Stimulated activated CD8-positive, alpha-beta memory T cell treated with anti-CD3 and anti-CD28 coated beads, Interleukin-7, amount 100 ng/mL, for 48 hours (primary cell): ENCODE measurements at places on chromosomes 2 and 18.

GRCh38 chr18:11089931-11090715, 59.2 kb downstream of the PIEZO2 start:
- no peak for DNase-seq

- DNase-seq = peak; percentile 42
Measured at GRCh38 chr2:8514796-8515758, 166.8 kb upstream of the ID2 start.

GRCh38 chr2:238987352-238987981, 139.6 kb downstream of the TWIST2 start:
- DNase-seq = no peak

- no peak for DNase-seq
Measured at GRCh38 chr2:71347517-71347916, 15.9 kb downstream of the ZNF638 start.

DNA sequence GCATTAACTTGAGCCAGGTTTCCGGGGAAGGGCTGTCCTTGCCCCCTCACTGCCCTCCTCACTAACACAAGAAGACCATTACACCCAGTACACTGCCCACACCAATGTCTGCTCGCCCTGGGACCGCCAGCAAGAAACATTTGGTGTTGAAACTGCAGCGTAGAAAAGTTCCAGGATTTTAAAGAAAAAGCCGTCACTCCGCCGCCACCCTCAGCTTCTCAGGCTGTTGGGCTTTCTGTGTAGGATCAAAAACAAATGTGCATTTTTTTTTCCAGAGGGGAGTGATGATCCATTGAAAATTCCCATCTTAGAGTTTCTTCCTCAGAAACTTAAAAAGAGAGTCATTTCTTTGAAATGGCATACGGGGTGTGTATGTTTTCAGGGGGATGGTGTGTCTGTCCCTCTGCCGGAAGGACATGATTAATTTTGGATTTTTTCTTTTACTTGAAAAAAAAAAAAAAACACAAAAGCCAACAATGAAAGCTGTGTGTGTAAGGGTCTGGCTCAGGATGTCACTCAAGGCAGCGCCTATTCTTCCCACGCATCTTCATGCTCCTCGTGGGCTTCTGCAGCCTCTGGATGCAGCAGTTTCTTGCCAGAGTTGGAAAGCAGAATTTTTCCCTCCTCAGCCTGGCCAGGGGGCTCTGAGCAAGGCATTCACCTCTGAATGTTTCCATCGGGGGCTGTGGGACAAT, 184.9 kb downstream of the GLI2 start:
- no peak for DNase-seq

DNA sequence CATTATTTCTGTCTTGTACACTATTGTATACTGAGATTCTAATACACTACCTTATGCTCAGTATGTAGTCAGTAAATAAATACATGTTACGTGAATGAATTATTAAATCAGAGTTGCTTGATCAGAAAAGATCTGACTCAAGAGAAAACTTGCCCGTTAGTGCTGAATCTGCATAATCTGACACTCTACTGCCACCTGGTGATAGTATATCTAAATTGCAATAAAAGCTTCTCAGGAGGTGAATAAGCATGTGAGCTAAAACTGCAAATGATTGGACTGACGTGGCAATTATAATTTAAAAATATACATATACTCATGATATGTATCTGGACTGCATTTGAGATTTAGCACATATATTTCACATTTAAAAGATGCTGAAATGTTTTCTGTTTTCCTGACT, 70.4 kb downstream of the KIAA1328 start:
- no peak for DNase-seq

DNA sequence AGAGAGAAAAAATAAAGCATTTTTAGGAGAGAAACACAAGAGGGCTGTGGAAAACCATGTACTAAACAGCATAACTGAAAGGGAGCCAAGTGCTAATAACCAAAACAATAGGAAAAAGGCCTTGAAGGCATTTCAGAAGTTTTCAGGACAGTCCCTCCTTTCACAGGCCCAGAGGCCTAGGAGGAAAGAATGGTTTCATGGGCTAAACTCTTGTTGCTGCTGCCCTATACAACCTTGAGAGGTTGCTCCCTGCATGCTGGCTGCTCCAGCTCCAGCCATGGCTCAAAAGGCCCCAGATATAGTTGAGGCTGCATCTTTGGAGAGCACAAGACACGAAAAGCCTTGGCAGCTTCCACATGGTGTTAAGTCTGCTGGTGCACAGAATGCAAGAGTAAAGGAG, 267.4 kb upstream of the LRP1B start:
- DNase-seq = no peak

GRCh38 chr2:7394195-7394594, 477.0 kb downstream of the RNF144A start:
- no peak for DNase-seq

- no peak for DNase-seq
Measured at GRCh38 chr2:172329774-172330671, 97.4 kb upstream of the ITGA6 start.
